Skeletal muscle cell (primary cell): ENCODE measurements at places on chromosomes 3 and 15.

- no peak for DNase-seq
Observed at GRCh38 chr3:135792858-135793475, 172.6 kb upstream of the PPP2R3A start.

DNA sequence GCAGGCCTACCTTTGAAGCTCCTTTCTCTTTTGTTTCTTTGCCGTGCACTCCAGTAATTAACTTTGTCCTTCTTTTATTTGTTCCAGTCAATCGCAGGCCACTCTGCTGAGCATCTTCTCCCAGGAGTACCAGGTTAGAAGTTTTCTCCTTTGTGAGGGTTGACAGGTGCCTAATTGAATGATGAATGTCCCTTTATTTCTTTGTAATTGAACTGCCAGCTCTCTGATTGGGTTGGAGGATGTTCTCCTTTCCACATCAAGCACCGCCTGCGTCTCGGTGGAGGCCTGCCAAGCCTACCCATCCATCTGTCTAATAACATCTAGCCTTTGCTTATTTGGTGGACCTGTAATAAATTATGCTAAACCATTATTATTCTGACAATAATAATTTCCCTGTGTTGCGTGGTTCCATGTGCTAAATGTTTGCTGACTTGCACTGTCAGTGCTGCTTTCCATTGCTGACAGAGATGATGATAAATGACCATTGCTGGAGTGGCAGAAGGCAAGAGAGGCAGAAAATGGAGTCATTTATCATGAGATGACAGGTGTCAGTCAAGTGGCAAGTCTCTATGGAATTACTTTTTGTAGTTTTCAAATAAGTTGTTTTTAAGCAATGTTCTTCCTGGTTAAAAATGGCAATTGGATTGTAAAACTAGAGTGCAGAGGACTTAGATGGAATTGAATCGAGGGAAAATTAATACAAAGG is 64.9 kb downstream of the CDIN1 start:
- no peak for DNase-seq

DNA sequence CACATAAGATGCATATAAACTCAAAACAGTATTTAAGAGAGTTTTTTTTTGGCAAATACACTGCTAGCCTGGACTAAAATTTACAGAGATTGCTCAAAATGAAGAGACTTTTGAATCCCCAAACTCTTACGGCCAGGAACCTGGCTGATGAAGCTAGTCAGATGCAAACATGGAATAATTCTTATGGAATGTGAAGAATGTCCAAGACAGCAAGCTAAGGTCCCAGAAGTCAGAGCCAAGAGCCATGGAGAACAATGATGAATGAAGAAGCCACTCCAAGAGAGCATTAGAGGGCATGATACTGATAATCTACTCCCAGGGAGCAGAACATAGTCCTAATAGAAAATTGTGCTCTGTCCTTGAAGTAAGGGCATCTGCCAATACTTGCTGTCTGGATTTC is 705.5 kb downstream of the DIPK2A start:
- no peak for DNase-seq

DNA sequence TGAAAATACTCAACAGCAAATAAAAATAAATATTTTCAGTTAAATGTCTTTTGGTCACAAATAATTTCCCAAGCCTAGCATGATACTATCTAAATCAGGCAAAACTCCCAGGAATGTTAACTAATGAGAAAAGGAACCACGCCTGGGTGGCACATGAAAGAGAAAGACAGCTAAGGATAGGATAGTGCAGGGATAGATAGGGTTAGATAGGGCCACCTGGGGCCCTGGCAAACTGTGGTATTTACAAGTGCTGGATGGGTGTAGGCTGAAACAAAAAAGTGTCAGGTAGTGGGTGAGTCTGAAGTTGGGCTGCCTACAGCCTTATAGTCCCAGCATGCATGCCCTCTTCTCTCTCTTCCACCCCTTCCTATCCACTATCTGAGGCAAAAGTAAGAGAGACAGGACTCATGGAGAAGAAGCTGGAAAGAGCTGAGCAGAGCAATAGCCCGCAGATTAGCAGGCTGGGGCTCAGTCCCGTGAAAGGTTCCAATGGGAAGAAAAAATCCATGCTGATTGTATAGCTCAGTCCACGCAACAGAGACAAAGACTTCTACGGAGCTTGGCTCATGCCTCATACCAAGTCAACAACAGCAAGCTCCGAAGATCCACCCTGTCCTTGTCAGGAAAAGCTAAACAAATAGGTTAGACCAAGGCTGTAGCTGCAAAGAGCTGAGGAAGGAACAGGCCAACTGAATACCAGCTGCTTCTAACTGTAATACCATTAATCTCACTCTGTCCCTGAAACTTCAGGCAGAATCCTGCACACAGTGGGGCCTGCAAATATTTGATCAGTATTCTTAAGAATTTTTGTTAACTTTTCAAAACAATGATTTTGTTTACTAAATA is 342.1 kb upstream of the ATP11B start:
- no peak for DNase-seq

GRCh38 chr15:76327191-76328105 is 9.1 kb upstream of the ISL2 start:
- no peak for DNase-seq

DNA sequence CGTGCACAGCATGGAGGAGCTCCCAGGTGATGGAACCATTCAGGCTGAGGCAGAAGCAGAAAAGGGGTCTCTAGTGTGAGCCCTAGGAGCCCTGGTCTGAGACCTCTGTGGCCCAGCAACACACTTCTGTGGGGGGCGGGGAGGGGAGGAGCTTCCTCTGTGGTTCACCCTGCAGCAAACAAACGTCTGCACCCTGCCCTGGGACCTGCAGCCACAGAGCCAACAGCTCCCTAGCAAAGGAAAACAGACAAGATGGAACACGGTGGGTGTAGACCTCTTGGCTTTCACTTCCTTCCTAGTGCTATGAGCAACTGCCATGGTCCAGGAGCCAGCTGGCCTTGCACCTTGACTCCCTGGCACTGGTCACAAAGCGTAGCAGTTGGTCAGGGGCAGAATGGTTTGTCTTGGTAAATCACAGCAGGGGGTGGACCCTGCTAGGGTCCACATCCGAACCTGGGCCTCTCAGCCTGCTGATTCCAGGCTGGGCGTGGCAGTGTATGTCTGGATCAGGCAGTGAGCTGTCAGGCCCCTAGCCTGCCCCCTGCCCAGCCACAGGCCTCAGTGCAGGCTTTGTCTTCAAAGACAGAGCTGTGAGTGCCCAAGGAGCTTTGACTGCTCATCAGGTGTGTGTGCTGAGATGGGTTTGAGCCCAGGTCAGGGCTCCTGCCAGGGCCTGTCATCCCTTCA is 6.7 kb downstream of the AMIGO3 start:
- no peak for DNase-seq

GRCh38 chr15:90036343-90036742 is 35.2 kb downstream of the ZNF710 start:
- DNase-seq, result no peak

DNA sequence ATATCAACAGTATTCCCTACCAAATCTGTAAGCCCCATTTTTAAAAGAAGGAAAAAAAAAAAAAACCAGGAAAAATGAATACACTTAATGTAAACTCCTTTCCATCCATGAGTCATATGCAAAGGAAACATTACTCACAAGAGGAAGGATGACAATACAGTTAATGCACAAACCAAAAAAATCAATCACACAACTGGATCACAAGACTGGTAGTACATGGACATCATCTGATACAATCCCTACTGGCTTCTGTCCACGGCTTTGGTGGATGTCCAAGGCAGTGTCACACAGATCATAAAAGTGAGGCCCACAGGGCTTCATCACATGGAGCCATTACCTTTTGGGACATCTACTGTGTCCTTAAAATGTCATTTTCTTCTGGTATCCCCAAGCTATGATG is 44.0 kb downstream of the SUCLG2 start:
- DNase-seq, result peak; percentile 66

DNA sequence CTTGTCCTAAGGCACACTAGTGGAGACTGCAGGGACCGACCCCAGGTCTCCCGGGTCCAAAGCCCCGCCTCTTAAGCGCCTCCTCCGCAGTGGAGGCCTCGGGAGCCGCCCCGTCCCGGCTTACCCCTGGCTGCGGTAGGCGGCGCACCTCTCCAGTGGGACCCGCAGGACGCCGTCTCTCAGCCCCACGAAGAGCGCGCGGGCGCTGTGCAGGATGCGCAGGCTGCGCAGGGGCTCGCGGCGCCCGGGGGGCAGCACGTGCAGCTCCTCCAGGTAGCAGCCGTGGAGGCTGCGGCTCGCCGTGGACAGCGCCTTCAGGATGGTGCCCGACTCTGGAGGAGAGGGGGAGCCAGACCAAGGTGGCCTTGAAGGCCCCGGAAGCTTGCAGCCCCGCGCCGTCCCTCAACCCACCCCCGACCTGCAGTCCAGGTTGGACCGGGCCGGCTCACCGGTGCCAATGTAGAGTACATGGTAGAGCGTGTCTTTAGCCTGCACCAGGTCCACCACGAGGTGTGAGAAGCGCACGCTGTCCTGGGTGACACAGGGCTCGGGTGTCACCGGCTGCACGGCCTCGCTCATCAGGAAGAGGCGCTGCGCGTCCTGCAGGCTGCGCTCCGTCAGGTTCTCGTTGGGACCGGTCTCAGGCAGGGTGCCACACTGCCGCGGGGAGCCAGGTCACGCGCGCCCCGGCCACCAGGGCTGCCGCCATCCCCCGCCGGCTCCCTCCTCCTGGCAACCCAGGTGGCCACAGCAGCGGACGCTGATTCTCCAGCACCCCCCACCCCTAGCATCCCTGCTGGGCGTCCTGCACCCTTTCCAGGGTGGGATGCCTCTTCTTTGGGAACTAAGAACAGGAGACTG is 105.5 kb downstream of the SEMA5B start:
- DNase-seq, result no peak

DNA sequence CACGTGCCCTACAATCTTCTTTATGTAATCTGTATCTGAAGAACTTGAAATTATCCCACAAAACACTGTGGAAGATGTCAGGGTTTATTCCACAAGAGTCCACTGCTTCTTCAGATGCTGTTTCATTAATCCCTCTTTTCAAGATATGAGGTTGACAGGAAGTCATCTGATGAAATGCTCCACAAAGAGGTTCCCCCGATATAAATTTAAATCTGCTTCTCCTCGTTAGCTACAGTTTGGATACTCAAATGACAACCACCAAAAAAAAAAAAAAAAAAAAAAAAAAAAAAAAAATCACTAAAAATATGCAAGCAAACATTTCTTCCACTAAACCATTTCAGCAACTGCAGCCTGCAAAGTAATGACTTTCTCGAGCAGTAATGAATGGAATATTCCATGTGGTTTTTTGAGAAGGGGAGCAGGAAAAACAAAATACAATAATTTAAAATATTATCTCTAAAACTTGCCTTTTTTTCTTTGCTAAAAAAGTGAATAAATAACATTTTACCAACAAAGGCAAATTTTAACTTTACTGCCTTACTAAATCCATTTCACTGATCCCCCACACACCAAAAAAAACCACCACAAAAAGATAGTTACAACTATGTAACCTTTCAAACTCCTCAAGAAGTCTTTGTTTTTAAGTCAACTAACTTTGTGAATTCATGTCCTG is 37.8 kb downstream of the DLG1 start:
- DNase-seq, result no peak

DNA sequence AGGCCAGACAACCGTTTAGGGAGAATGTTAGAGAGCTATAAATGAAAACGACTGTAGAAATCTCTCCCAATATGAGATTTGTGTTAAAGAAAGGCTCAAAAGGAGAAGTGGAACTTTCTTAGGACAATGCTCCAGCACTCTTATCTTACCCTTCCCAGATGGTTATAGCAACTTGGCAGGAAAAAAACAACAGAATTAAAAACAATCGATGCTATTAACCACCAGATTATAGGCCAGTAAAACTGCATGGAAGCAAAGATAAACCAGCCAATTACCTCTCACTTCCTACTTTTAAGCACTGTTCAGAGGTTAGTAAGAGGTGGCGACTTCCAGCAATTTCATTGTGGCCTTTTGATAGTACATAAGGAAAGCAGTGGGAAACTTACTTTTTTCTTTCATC is 72.9 kb downstream of the TMCC1 start:
- no peak for DNase-seq

DNA sequence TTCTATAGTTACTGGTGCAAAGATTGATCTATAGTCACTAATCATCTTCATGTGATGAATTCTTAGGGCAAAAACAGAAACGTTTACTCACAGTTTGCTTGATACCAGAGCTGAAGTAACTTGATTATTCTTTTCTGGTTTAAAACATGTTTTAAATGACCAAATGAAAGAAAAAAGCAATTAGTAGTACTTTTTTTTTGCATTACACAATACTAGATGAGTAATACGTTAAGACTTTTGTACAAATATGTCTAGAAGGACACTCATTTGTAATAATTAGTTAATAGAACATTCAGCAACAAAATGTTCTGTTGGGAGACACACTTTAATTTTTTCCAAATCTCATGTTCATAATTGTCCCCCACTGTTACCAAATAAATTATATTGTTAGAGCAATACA is 523.2 kb downstream of the SOX2 start:
- no peak for DNase-seq

- no peak for DNase-seq
Observed at GRCh38 chr3:113684271-113684819, 12.1 kb downstream of the USF3 start.

GRCh38 chr3:45143673-45144671 is 2.2 kb downstream of the CDCP1 start:
- DNase-seq, result no peak

DNA sequence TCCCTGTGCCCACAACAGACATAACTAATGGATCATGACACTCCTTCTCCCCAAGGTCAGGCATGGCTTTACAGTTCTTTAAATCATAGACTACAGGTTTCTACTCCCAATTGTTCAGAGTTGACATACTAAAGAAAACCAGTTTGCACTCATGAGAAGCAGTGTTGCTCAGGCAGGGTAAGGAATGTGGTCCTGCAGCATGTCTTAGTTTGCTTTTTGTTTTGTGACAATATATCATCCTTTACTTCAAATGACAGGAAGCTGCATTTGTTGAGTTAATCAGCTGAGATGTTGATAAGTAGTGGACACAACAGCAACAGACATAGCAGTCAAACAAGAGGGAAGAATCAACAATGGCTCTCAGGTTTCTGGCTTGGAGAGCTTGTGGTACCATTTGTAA is 267.5 kb downstream of the SLCO3A1 start:
- DNase-seq, result no peak

DNA sequence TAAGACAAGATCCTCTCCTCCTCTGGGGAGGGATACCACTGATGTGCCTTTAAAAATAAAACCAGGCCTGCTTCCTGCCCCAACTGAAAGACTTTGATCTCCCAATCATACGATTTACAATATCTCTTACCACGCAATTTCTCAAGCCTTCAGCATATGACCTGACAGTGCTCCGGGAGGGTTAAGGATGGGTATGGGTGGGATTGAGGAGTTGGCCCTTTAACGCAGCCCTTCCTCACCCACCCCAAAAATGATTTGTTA is 67.4 kb downstream of the LRIG1 start:
- no peak for DNase-seq

GRCh38 chr3:192915304-192915703 is 2.4 kb downstream of the MB21D2 start:
- no peak for DNase-seq

DNA sequence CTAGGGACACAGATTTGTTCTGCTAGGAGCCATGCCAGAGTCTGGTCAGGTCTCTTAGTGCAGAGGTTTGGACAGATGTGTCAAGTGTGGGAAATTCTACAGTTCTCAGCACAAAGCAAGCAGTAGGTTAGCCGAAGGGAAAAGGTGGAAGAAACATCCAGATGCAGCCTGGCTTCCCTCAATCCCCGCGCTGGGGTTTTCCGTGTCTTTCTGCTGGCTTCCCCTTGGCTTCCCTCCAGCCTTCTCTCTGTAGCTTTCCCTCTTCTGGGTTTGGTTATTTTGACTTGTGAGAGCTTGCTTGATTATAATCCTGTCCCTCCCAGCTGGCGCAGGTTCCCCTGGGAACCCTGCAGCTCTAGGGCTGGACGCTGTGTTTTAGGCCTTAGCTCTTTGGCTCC is 4.1 kb downstream of the TF start:
- DNase-seq, result no peak

- no peak for DNase-seq
Observed at GRCh38 chr3:108219336-108219735, 2.9 kb downstream of the IFT57 start.
